ENCODE measurements at places on chromosomes 7 and 10. TPM values are rescaled to one million over a fixed set of nuclear protein-coding genes. Genes with fewer than 3 reads are reported as not detected.

The CDC14C gene
- total RNA-seq, result not detected

The CHRM2 gene
- total RNA-seq, result 0.14 TPM

The UPK3B gene
- not detected for total RNA-seq

The ITGA8 gene
- total RNA-seq, result 0.37 TPM

The HMX3 gene
- not detected for total RNA-seq

The ADRA2A gene
- total RNA-seq, result 0.07 TPM
